ENCODE measurements at places on chromosomes 1 and 21.

- DNase-seq, result no peak
These were observed 686.2 kb downstream of the ADGRL2 start for GRCh38 chr1:82486969-82487368.

DNA sequence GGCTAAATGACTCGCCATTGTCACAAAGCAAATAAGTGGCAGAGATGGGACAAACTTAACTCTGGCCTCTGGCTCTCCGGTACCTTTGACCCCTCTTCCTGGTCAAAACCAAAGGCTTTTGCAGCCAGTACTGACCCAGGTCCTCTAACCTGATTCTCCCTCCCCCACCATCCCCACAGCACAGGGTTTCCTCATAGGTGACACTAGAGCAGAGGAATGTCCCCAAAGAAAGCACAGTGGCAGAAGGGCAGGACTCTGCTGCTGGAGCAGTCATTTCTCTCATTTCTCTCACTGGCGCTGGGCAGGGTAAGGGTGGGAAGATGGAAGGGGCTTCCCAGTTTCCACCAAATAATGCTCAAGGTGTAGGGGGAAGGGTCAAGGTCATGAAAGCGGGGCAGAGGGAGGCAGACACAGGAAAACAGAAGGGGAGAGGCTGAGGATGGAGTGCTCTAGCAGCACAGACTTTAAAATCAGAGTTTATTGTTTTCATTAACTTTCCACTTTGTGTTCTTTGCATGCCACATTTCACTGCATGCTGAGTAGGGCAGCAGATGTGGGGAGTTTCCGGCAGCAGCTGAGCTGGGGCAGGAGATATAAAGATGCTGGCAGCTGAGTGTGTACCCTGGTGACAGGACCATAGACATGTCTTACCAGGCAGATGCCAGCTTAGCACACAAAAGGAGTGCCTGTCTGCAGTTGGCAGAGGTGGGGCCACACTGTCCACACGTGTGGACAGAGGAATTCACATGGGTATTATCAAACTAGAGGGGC is 80.5 kb downstream of the FAM78B start:
- no peak for DNase-seq

- no peak for DNase-seq
These were observed 64.7 kb upstream of the GJA8 start for GRCh38 chr1:147837964-147838292.

- DNase-seq, result no peak
These were observed 40.7 kb upstream of the PIGV start for GRCh38 chr1:26747048-26747447.

GRCh38 chr1:97119260-97120158 is 397.9 kb downstream of the PTBP2 start:
- no peak for DNase-seq

DNA sequence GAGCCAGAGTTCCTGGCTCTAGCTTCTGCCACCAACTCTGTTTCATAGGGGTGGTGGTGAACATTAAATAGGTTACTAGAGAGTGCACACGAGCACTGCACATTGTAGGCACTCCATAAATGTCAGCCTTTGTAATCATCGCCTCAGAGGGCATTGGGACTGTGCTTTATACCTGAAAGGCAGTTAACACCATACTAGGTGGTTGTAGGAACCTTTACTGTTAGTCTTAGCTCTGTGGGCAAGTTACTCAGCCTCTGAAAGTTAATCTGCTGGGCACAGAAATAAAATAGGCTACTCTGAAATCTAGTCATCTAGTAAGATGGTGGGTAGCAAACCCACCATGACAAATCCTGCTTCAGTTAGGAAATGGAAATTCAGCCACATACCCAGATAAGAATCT is 37.6 kb downstream of the ARID1A start:
- DNase-seq, result no peak

- peak; percentile 65 for DNase-seq
These were observed 3.9 kb upstream of the NUAK2 start for GRCh38 chr1:205325334-205325884.

DNA sequence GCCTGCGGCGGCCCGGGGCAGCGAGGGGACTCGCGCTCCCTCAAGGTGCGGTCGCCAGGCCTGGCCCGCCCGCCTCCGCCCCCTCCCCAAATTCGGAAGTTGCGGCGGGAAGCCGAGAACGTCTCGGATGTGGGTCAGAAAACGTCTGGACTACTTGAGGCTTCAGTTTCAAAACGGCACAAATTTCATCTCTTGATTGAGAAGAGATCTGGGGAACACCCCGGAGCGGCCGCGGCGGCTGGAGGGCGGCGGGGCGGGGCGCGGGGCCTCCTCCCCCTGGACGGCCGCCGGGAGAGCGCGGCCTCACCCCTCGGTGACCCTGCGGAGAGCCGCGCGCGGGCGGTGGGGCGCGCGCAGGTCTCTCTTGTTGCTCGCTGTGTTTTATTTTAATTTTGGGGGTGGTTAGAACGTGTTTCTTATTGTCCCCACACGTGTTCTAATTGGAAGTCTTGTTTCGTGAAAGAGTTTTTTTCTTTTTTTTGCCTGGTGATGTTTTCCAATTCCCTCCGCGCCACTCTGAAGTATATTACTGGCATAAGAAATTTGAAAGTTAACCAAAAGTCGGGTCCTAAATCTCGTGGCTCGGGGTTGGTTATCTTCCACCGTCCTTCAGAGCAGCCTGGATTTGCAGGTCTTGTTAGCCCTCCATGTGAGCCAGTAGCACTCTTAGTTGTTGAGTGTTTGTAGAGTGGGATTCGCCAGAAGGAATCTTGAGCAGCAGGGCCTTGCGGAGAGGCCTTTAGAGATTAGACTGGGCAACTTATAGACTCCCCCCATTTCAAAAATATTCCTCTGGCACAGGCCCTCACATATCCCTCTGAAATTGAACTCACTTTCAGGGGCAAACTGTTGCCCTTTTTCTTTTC is 749 bp downstream of the PCBP3 start:
- DNase-seq, result no peak

DNA sequence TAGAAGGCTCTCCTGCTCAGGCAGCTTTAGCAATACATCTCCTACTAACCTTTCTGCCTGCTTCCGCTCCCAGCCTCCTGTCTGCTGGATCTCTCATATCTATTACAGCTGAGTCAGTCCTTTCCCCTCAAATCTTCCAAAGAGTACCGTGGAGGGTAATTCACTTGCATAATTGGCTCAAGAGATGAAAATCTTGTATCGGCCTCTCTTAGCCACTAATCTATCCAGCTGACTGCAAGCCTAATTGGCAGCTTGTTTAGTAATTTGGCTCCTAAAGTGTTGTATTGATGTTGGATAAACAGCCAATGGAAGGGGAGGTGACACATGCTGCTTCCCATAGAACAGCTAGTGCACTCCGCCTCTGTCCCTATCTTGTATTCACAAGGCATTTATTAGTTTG is 195.7 kb downstream of the GPATCH2 start:
- peak; percentile 27 for DNase-seq

- no peak for DNase-seq
These were observed 5.1 kb downstream of the C1orf87 start for GRCh38 chr1:60068393-60069045.

- DNase-seq, result no peak
These were observed 10.2 kb downstream of the SPSB1 start for GRCh38 chr1:9302745-9303524.

GRCh38 chr1:42679364-42679983 is 2.7 kb upstream of the YBX1 start:
- DNase-seq, result no peak

DNA sequence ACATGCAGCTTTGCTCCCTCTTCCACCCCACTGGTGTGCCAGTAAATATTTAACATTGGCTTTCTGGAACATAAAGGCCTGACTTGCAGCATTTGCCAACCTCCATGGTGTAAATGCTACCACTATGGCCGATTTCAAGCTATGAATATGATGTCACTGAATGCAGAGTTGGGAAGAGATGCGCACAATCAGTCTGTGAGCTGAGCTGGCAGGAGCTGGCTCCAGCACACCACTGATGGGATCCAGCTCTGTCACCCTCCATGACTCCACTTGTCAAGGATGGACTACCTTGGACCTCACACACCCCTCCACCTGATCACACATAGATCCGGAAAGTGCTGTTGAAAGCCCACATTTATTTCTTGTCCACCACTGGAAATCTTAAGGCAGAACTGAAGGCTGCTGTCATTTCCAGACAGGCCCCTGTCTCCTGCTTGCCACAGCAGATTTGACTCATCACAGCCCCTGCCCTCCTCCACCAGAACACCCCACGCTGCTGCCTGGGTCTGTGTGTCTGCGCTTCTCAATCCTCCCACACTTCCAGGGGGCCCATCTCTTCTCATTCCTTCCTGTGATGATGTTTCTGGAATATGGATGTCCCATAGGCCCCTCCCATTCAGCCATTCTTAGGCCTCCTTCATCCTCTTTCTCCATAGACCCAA is 82.2 kb upstream of the BCAR3 start:
- DNase-seq, result no peak

GRCh38 chr1:25796811-25797458 is 3.1 kb upstream of the SELENON start:
- DNase-seq, result peak; percentile 78

DNA sequence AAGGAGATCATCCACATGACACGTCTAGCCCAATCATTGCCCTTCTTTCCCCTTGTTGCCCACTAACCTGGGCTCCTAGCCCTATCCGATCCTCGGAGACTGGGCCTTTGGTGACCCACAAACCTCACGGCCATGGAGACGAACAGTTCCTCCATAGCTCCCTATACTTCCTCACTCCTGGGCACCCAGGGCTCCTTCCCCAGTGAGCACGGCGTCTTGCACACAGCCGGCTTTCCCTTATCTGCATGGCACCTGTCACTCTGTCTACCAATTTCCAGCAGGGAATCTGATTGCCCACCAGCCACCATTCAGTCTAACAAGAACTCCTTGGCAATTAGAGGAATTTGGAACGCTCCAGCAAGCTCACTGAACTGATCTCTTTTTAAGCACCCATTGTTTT is 3.1 kb downstream of the GNG4 start:
- DNase-seq, result no peak

- DNase-seq, result no peak
These were observed 38.7 kb downstream of the DSTYK start for GRCh38 chr1:205172729-205173366.

GRCh38 chr1:238088560-238089290 is 198.0 kb upstream of the ZP4 start:
- peak; percentile 46 for DNase-seq

DNA sequence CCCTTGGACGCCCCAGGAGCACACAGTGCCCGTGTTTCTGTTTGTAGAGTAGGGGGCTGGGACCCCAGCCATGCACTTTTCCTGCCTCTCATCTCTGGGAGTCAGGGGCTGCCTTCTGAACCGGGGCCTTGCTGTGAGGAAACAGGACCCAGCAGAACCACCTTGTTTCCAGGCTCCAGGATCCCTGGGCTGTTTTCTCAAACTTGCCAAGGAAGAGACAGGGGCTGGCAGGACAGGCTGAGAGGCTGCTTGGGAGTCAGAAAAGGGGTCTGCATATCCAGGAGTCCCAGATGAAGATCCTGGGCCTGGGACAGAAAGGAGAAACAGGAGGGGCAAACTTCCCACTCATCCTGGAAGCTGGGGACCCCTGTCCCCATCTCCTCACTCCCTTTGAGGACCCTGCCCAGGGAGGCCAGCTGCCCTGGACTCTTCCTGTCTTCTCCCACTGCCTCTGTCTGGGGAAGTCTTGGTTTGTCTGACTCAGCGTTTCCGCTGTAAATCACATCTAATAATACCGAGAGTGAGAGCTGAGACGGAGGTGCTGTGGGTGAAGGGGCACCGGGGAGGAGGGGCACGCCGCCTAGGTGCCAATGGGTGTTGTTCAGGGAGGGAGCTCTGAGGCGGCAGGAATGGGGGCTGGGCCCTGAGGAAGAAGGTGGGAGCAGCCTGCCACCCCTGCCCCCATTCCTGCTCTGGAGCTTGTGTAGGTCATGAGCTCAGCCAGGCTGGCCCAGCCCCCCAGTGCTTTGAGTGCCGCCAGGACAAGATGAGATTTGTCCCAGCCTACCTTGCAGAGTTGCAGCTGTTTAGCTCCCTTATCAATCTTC is 16.7 kb downstream of the POU3F1 start:
- peak; percentile 42 for DNase-seq

DNA sequence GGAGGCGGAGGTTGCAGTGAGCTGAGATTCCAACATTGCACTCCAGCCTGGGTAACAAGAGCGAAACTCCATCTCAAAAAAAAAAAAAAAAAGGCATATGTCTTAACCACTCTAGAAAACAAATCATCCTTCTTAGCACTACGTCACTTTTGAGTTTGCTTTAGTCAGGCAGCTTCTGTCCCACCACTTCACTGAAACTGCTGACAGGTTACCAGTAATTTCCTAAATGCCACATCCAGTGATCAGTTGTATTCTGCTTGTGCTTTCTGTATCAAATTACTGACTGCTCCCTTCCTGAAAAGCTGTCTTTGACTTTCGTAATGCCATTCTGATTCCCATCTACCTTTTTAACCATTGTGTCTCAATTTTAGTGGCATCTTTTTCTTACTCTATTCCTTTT is 21.7 kb downstream of the RCOR3 start:
- DNase-seq, result no peak

- DNase-seq, result no peak
These were observed 456.5 kb downstream of the DPYD start for GRCh38 chr1:97464305-97464704.

GRCh38 chr1:53653200-53653575 is 85.8 kb downstream of the GLIS1 start:
- no peak for DNase-seq

DNA sequence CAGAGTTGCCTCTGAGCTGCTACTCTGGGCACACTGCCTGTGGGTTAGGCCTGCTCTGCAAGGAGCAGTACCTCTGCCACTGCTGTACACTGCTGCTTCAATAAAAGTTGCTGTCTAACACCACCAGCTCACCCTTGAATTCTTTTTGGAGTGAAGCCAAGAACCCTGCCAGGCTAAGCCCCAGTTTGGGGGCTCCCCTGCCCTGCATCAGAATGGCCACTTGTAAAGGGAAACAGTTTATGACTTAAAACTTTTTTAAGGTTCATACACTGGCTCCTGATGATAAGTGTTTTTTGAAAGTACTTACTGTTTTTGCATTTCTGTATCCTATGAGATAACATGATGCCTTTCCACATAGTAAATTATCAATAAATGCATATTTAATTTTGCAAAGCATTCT is 310.0 kb downstream of the LMO4 start:
- no peak for DNase-seq

GRCh38 chr1:84089465-84089864 is 54.6 kb upstream of the PRKACB start:
- DNase-seq, result no peak

DNA sequence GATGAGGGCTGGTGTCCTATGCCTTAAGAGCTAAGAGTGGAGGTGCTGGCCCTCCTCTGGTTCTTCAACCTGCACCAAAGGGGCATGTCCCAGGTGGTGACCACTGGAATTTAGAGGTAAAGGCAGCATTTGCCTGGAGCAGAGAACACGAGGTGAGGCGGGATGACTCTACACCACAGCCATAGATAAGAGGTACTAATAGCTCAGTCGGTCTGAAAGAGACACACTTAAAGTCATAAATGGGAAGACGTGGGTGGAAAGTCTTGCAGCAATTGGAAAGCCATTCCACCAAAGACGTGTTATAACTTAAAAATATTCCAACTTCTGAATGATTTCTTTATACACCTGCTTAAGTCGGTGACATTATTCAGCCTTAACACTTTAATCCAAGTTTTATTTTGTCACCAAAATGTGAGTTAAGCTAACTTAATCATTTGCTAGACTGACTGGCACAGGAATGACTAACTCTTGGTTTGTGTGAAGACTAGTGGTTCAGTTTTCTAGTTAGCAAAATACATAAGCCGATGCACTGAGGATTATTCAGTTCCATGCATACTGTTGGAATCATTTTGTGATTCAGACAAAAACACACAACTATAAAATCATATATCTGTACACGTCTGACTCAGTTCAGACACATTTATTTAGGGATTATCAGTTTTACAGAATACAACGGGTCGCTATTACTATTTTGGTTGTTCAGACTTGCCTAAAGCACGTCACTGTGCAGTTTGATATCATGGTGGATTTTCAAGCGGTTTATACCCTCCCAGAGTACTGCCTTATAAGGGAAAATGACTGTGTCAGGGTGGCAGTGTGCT is 4.6 kb upstream of the ETS2 start:
- DNase-seq, result no peak
